Hematopoietic multipotent progenitor cell treated with erythropoietin and hydrocortisone succinate and interleukin-3 and kit ligand, for 8 days (in vitro differentiated cells): ENCODE measurements at places on chromosomes 1 and 21.

GRCh38 chr1:188499690-188500089, 1670.9 kb downstream of the PLA2G4A start:
- DNase-seq, result no peak

DNA sequence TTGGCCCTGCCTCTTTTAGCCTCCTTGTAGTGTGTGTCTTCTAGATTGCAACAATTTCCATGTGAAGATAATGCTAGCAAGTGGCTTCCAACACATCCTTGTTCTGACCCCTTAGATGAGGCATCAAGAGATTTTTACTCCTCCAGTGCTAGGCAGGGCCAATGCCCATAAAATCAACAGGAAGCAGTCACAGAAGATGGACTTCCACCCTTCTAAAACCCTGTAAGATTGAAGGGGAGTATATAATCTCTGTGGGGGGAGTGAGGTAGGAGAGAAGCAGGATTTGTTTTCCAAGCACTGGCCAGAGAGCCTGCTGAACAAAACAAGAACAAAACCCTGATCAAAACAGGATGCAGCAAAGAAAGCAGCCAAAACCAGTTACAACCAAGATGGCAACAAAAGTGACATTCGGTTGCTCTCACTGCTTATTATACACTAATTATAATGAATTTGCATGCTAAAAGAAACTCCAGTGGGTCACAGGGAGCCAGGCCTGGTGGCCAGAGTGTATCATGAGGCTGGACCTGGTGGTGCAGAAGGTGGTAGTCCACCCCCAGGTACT, 12.1 kb downstream of the GON4L start:
- DNase-seq, result no peak

- no peak for DNase-seq
Measured at GRCh38 chr1:167472752-167473521, 45.4 kb downstream of the CD247 start.

GRCh38 chr21:33651965-33652680, 9.8 kb downstream of the ITSN1 start:
- DNase-seq, result no peak

DNA sequence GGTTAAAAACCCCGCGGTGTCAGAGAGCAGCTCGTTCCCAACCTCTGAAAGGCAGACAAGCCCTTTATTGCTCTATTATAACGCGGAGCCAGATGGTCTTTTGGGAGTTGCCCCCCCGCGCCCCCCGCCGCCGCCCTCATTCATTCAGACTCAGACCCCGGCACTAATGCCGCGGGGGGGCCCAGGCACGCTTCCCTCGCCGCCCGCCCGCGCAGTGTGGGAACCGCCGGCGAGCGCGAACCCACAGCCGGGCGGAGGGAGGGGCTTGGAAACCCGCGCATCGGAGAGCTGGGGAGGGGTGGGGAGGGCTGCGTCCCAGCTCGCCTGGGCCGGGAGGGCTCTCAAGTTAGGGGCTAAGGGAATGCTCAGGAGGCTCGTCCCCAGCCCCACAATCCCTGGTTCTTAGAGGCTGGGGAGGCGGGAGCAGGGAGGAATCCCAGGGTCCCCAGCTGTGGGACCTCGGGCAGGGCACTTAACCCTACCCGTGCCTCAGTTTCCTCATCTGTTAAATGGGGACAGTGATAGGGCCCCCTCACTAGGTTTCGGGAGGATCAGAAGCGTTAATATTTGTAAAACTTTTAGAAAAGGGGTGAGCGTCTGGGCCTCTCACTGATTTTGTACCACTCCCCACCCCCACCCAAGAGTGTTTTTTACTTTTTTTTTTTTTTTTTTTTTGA, 10.9 kb upstream of the HES5 start:
- DNase-seq, result no peak

- DNase-seq, result no peak
Measured at GRCh38 chr21:17607684-17608083, 5.0 kb downstream of the BTG3 start.

GRCh38 chr21:39116761-39117439, 66.4 kb downstream of the PSMG1 start:
- DNase-seq, result no peak

GRCh38 chr1:25691211-25691610, 74.6 kb downstream of the MAN1C1 start:
- DNase-seq, result no peak

DNA sequence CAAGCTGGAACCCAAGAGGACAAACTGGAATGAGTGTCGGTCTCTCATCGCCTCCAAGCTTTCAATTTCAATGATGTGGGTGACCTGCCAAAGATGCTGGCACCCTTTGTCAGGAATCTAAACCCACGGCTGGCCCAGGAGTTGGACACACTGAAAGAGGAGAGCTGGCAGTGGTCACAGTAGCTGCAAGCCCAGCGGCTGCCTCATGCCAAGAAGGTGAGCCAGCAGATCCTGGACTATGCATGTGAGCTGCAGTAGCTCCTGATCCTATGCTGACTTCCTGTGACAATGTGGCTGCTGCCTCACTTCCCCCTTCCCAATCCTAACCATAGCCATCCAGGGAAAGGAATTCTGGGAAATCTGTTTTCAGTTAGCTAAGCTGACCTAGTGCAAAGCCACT, 117.0 kb upstream of the VAV3 start:
- no peak for DNase-seq

DNA sequence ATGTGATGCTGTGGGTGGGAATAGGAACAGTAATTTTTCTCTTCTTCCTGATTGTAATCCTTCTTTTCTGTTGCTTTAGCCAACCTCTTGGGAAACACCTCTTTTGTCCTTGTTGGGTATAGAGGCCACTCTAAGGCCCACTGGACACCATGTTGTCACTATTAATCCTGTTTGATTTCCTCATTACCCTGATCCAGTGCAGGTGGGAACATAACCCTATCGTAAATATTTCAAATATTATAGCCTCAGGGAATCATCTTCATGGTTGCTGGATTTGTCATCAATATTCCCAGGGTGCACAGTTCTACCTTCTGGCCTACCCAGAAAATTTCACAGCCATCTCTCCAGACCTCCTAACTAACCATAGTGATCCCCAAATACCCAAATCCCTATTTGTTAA, 27.9 kb upstream of the SLC6A9 start:
- DNase-seq, result no peak

DNA sequence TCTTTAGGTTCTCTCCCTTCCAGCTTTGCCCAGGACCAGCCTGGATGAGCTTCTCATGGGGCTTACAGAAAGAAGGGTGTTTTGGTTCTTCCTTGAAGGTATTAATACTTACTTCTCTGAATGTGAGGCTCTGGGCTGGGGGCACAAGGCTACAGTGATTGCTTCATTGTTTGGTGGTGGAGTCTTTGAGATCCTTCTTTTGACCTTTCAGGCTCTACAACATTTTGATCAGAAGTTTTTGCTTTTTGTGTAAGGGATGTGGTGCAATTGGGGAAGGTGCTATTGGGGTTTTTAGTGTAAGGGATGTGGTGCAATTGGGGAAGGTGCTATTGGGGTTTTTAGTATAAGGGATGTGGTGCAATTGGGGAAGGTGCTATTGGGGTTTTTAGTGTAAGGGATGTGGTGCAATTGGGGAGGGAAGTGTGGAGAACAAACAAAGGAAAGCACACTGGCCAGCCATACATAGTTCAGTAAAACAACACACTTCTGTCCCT, 103.6 kb upstream of the IVNS1ABP start:
- no peak for DNase-seq

- no peak for DNase-seq
Measured at GRCh38 chr21:37575580-37575979, 209.0 kb downstream of the DYRK1A start.
